ENCODE measurements at places on chromosomes 2 and 18. TPM values are rescaled to one million over a fixed set of nuclear protein-coding genes. Genes with fewer than 3 reads are reported as not detected.

DNA sequence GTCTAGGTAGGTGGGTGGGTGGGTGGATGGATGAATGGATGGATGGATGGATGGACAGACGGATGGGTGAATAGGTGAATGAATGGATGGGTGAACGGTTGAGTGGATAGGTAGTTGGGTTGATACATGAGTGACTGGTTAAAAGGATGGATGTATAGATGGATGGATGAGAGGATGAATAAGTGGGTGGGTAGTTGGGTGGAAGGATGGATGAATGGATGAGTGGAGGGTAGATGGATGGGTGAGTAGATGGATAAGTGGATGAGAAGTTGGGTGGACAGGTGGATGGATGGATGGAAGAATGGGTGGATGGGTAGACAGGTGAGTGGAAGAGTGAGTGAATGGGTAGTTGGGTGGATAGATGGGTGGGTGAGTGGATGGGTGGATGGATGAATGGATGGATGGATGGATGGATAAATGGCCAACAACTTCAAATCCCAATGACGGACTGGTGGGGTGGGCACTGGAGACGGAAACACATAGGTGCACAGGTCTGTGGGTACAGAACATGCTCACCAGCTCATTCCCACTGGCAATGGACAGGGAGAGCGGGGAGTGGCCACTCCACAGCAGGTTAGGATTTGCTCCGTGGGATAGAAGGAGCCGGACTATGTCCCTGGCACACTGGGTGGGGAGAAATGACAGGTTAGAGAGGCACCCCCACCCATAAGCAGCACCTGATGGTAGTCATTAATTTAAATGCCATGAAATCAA is 48.8 kb downstream of the ANKMY1 start:
- no peaks in the 10 kb centered on the region for H3K27me3 ChIP-seq
- H3K27ac ChIP-seq = no peak overlapping the region
- H3K4me1 ChIP-seq = no peaks in the 10 kb centered on the region
- H3K36me3 ChIP-seq = no peaks in the 10 kb centered on the region
- H3K4me3 ChIP-seq = no peak overlapping the region

DNA sequence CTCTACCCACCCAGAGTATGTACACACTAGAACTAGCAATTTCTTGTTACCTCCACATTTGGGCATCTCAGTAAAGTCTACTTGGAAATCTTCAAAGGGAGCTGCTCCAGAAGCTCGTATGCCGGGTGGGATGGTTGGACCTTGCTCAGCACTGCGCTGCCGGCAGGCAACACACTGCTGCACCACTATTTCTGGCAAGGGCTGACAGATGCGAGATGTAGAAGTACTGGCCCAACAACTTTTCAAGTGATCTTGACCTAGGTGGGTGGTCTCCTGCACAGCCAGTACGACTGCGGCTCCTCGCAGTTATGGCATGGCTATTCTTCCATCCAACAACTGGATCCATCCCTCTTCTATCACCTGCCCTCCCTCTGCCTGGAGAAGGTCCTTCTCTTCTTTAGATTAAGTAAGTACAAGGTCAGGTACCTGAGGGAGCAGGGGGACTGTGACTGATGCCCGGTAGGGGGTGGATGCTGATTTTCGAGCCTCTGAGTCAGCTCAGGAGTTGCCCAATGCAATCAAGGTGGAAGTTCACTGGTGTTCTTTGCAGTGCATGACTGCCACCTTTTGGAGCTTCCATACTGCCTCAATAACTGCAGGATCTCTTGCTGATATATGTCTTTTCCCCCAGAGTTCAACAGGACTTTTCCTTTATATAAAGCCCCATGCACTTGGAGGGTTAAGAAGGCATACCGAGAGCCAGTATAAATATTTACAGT is 100.4 kb upstream of the SLC1A4 start:
- no peaks in the 10 kb centered on the region for H3K4me1 ChIP-seq
- no peaks in the 10 kb centered on the region for H3K36me3 ChIP-seq
- DNase-seq = peak; percentile 86
- H3K27me3 ChIP-seq = no peaks in the 10 kb centered on the region

GRCh38 chr2:109275120-109276012 is 146.4 kb downstream of the SH3RF3 start:
- DNase-seq = no peak
- no peaks in the 10 kb centered on the region for H3K27me3 ChIP-seq
- H3K4me1 ChIP-seq = no peaks in the 10 kb centered on the region
- H3K27ac ChIP-seq = no peak overlapping the region
- H3K4me3 ChIP-seq = no peak overlapping the region
- no peaks in the 10 kb centered on the region for H3K36me3 ChIP-seq

DNA sequence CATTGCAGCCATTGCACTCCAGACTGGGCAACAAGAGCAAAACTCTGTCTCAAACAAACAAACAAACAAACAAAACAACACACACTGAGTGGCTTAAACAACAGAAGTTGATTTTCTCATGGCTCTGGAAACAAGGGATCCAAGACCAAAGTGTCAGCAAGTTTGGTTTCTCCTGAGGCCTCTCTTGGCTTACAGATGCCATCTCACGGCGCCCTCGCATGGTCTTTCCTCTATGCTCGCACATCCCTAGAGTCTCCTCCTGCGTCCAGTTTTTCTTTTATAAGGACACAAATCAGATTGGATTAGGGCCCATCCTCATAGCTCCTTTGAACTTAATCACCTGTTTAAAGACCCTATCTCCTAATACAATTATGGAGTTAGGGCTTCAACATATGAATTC is 133.4 kb upstream of the LRRTM1 start:
- H3K4me1 ChIP-seq = no peaks in the 10 kb centered on the region
- H3K27me3 ChIP-seq = no peaks in the 10 kb centered on the region
- no peaks in the 10 kb centered on the region for H3K36me3 ChIP-seq
- H3K4me3 ChIP-seq = no peak overlapping the region

- H3K4me3 ChIP-seq = no peak overlapping the region
- H3K27me3 ChIP-seq = no peaks in the 10 kb centered on the region
- no peaks in the 10 kb centered on the region for H3K36me3 ChIP-seq
Measured at GRCh38 chr2:129379411-129379810, 600.1 kb upstream of the RAB6C start.

GRCh38 chr2:118322406-118322805 is 234.1 kb downstream of the INSIG2 start:
- peaks cover 5% of the 10 kb centered on the region for H3K4me1 ChIP-seq
- no peak overlapping the region for H3K27ac ChIP-seq
- DNase-seq = no peak

DNA sequence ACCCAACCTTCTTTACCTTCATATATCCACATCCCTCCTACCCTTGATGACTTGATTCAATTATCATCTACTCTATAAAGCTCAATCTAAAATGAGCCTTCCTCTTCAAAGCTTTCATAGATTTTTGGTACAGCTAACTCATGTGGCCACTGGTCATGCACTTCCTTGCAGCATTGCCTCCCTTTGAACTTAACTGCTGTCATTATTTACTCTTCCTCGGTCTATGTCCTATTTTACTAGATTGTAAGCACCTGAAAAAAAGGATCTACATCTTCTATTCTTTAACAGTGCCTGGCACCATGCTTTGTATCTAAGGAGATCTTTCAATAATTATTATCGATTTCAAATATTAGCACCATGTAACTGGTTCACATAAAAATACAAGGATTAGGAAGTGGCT is 30.6 kb downstream of the MDH1 start:
- no peaks in the 10 kb centered on the region for H3K27me3 ChIP-seq
- peaks cover 10% of the 10 kb centered on the region for H3K36me3 ChIP-seq
- H3K4me3 ChIP-seq = peak overlapping the region; percentile 49
- peaks cover 5% of the 10 kb centered on the region for H3K4me1 ChIP-seq

DNA sequence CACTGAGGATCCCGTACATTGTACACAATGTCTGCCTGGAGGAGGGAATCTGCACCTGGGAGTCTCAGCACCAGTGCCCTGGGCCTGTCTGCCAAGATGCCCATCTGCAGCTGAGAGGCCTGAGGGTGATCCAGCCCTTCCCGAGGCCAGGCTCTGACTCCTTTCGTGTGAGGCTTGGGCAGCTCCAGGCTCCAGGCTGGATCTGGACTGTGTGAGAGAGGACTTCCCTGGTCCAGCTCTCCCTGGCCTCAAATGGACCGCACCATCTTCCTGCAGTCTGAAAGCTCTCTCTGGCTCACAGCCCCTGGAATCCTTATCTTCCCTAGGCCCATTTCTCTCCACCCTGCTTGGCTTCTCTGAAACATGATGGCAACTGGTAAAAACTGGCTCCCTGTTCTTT is 324.6 kb downstream of the DYSF start:
- H3K4me1 ChIP-seq = no peaks in the 10 kb centered on the region
- H3K27ac ChIP-seq = no peak overlapping the region
- DNase-seq = no peak
- H3K27me3 ChIP-seq = no peaks in the 10 kb centered on the region

DNA sequence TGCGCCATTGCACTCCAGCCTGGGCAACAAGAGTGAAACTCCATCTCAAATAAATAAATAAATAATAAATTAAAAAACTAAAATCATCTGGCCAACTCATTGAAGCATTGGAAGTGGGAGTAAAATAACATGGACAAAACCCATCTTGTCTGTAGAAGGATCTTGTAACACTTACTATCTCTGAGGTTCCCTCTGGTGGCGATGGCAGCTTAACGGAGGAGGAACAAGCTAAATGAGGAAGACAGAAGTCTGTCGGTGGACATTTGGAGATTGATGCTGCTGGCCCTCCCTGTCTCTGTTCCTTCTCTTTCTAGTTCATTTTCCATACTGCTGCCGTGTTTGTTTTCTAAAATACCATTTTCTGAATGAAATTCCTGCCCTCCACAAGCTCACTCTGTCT is 43.4 kb downstream of the ZCCHC2 start:
- H3K4me1 ChIP-seq = no peaks in the 10 kb centered on the region
- H3K27me3 ChIP-seq = no peaks in the 10 kb centered on the region
- no peak overlapping the region for H3K27ac ChIP-seq
- no peak overlapping the region for H3K4me3 ChIP-seq
- peak; percentile 73 for DNase-seq
- H3K36me3 ChIP-seq = peaks cover 46% of the 10 kb centered on the region

- peaks cover 4% of the 10 kb centered on the region for H3K27me3 ChIP-seq
- no peaks in the 10 kb centered on the region for H3K36me3 ChIP-seq
- H3K4me1 ChIP-seq = no peaks in the 10 kb centered on the region
- H3K27ac ChIP-seq = peak overlapping the region; percentile 29
- no peak overlapping the region for H3K4me3 ChIP-seq
- no peak for DNase-seq
Measured at GRCh38 chr2:218003281-218003944, 618 bp upstream of the TNS1 start.

DNA sequence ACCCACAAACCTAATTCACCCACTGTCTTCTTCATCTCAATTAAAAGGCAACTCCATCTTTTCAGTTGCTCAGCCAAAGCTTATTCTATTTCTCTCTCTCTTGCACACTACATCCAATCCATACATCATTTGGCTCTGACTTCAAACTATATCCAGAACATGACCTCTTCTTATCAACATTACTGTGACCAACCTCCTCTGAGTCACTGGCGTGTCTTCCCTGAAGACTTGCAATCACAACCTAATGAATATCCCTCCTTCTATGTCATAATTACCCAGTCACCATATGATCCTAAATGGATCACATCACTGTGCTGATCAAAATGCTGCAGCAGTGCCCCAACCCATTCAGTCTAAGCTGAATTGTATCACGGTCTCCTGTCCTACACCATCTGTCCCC is 22.6 kb upstream of the SULT1C3 start:
- H3K36me3 ChIP-seq = no peaks in the 10 kb centered on the region
- H3K4me3 ChIP-seq = no peak overlapping the region
- DNase-seq = no peak
- no peak overlapping the region for H3K27ac ChIP-seq
- H3K27me3 ChIP-seq = no peaks in the 10 kb centered on the region
- no peaks in the 10 kb centered on the region for H3K4me1 ChIP-seq

DNA sequence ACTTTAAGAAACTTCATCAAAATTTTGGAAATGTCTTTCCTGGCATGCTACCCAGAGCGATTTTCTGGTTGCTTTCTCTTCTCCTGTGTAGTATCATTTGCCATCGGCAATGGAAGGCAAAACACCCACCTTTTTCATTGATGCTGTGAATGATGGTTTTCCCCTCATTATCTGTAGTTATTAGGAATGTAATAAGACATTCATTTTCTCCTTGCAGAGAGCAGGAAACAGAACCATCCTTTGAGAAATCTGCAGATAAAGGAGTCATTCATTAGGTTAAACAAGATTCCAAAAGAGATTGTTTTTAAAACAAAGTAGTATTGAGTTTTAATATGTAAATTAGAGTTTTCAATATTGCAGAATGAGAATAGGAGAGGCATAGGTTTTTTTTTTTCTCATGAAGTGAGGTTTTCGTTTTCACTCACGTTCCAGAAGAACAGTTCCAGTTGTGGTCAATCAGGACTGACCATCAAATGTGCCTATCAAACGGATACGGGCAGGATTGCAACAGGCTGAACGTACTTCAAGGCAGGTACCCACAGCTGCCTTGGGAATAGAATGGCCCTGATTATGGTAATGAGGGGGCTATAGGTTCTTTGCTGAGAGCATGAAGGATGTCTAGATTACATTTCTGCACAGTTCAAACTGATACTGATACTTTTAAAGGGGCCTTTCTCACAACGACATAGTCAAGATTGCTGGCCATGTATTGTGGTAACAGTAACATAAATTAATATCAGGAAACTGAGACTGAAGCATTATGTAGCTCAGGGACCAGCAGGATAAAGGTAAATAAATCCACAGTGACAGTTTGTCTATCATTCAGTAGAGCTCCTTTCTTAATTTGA is 49.8 kb upstream of the PLA2R1 start:
- H3K4me3 ChIP-seq = no peak overlapping the region
- no peaks in the 10 kb centered on the region for H3K4me1 ChIP-seq
- no peak overlapping the region for H3K27ac ChIP-seq

DNA sequence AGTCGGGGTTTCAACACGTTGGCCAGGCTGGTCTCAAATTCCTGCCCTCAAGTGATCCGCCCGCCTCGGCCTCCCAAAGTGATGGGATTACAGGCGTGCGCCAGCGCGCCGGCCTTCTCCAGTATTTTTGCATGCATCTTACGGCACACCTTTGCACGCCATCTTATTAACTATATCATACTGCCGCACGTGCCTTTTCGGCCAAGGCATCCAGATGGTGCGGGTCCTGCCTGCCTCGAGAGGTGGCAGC is 765 bp upstream of the ING5 start:
- no peak for DNase-seq
- H3K27ac ChIP-seq = peak overlapping the region; percentile 96
- H3K36me3 ChIP-seq = peaks cover 21% of the 10 kb centered on the region
- H3K27me3 ChIP-seq = no peaks in the 10 kb centered on the region

DNA sequence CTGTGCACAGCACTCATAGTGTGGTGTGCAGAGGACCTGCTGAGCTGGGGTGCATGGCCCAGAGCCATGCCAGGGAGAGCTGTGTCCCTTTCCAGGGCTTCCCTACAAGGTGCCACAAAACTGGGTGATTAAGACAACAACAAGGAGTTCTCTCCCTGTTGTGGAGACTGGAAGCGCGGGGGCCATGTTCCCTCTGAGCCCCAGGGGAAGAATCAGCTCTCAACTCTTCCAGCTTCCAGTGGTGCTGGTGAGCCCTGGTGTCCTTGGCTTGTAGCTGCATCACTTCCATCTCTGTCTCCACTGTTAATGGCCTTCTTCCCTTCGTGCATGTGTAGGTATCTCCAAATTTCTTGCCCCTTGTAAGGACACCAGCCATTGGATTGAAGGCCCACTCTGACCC is 73.3 kb downstream of the CABLES1 start:
- DNase-seq = no peak
- H3K36me3 ChIP-seq = no peaks in the 10 kb centered on the region

The RASGRP3 gene
- not detected for total RNA-seq

The SNED1 gene
- total RNA-seq = 0.66 TPM

The CENPA gene
- 21.5 TPM for total RNA-seq

The SLC19A3 gene
- 1.1 TPM for total RNA-seq

The GAL3ST2 gene
- 0.57 TPM for total RNA-seq

The NETO1 gene
- 6.5 TPM for total RNA-seq

All from endodermal cell (in vitro differentiated cells).